Activated naive CD8-positive, alpha-beta T cell treated with anti-CD3 and anti-CD28 coated beads, Interleukin-2, amount 50 U/mL, for 24 hours (primary cell): ENCODE measurements at places on chromosomes 5 and 9.

DNA sequence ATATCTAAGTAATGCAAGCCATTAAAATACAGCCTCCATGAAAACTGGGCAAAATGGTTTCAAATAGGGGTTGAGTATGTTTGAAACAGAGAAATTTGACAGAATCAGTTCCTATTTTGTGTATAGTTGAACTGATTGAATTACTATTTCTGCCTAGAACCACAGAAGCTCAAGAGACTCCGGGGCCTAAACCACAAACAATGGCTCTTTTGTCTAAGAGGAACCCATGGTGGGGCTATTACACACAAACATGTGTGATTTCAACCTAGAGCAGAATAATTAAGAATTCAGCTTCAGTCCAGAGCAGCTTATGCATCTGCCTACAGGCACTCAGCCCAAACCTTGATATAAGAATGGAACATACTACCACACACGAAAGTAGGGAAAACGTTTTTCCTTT is 171.2 kb upstream of the MPDZ start:
- no peak overlapping the region for H3K4me3 ChIP-seq
- no peaks in the 10 kb centered on the region for H3K27me3 ChIP-seq
- DNase-seq = no peak
- no peaks in the 10 kb centered on the region for H3K4me1 ChIP-seq

- peak overlapping the region; percentile 75 for H3K4me3 ChIP-seq
- H3K27ac ChIP-seq = peak overlapping the region; percentile 96
- peaks cover 56% of the 10 kb centered on the region for H3K4me1 ChIP-seq
- peaks cover 4% of the 10 kb centered on the region for H3K36me3 ChIP-seq
These were observed 168.3 kb upstream of the OTULINL start for GRCh38 chr5:14413331-14413750.

DNA sequence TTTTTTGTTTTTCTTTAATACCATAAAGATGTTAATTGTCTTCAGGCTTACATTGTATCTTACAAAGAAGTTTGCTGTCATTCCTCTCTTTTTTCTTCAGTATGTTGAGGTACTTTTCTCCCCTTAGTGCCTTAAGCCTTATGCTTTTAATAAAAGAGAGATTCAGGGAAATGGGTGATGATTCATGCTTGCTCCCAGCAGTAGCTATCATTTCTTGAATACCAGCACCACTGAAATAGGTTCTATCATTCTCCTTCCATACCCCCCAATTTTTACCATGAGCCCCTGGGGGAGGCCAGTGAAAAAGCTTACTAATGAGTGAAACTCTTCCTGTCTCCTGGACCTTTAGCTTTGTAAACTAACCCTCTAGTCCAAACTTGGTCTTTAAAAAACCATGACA is 165.0 kb downstream of the FBXL7 start:
- H3K4me1 ChIP-seq = no peaks in the 10 kb centered on the region
- H3K36me3 ChIP-seq = no peaks in the 10 kb centered on the region
- H3K27ac ChIP-seq = no peak overlapping the region

- H3K27me3 ChIP-seq = peaks cover 15% of the 10 kb centered on the region
- no peak overlapping the region for H3K27ac ChIP-seq
These were observed 105.8 kb downstream of the ROR2 start for GRCh38 chr9:91844190-91844589.

GRCh38 chr5:39473156-39473775 is 48.5 kb upstream of the DAB2 start:
- H3K27me3 ChIP-seq = no peaks in the 10 kb centered on the region
- H3K4me1 ChIP-seq = no peaks in the 10 kb centered on the region
- H3K27ac ChIP-seq = no peak overlapping the region
- H3K36me3 ChIP-seq = no peaks in the 10 kb centered on the region
- no peak for DNase-seq

DNA sequence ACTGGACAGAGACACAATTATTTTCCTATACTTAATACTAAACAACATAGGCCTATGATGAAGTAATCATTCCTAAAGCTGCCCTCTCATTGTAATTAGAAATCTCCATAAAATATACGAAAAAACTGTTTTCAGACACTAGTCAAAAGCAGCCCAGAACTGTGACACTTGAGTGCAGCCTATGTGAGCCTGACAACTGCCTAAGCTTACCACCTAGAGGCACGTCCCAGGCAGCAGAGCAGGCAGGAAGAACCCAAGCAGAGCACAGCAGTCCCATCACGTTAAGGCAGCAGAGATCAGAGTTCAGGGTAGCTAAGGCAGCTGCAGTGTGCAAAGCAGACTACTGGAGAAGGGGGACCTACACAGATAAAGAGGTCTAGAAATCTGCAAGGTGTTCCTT is 46.4 kb downstream of the GOLPH3 start:
- no peak overlapping the region for H3K4me3 ChIP-seq
- DNase-seq = no peak
- peak overlapping the region; percentile 8 for H3K27ac ChIP-seq

DNA sequence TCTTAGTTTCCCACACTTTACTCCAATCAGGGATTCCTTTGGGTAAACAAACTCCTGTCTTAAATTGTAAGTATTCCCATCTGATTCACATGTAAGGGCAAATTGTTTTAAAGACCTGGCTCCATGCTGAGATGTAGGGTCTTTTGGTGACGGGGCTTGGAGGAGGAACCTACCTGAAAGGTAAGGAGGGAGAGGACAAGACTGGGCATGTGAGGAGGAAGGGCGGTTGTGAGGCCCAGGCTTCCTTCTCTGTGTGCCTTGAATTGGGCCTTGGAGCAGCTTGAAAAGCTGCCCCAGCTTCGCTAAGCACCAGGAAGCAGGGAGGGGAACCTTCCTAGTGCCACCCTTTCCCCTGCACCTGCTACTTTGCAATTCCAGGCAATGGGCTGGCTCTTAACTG is 86.8 kb downstream of the C9orf152 start:
- no peak overlapping the region for H3K4me3 ChIP-seq
- H3K27ac ChIP-seq = no peak overlapping the region
- no peaks in the 10 kb centered on the region for H3K27me3 ChIP-seq
- H3K4me1 ChIP-seq = peaks cover 23% of the 10 kb centered on the region
- no peaks in the 10 kb centered on the region for H3K36me3 ChIP-seq

GRCh38 chr5:3886524-3887451 is 291.2 kb downstream of the IRX1 start:
- no peak overlapping the region for H3K27ac ChIP-seq
- no peak for DNase-seq
- no peaks in the 10 kb centered on the region for H3K36me3 ChIP-seq
- H3K4me1 ChIP-seq = peaks cover 16% of the 10 kb centered on the region
- peaks cover 3% of the 10 kb centered on the region for H3K27me3 ChIP-seq

GRCh38 chr5:765948-766631 is 18.4 kb downstream of the ZDHHC11B start:
- no peak for DNase-seq
- H3K4me3 ChIP-seq = no peak overlapping the region
- H3K27me3 ChIP-seq = no peaks in the 10 kb centered on the region
- no peaks in the 10 kb centered on the region for H3K36me3 ChIP-seq
- no peaks in the 10 kb centered on the region for H3K4me1 ChIP-seq

DNA sequence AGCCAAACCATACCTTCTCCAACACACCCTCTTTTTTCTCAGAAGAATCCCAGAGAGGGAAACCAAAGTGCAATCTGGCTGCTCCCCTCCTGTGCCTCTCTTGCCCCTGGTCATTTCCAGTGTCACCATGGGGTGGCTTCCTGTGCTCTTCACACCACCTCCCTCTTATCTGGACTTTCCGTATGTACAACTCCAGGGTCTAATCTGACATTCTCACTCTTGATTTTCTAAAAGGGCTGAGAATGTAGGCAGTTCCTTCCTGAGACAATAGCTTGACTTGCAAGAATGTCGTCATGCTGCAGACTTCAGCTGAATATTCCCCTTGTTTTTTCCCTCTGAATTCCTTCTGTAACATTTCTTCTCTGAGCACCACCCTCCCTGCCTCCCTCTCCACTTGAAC is 110.2 kb downstream of the FBXL7 start:
- no peak overlapping the region for H3K4me3 ChIP-seq
- no peaks in the 10 kb centered on the region for H3K4me1 ChIP-seq
- DNase-seq = no peak
- H3K27ac ChIP-seq = no peak overlapping the region
- H3K36me3 ChIP-seq = no peaks in the 10 kb centered on the region

- DNase-seq = no peak
- no peak overlapping the region for H3K27ac ChIP-seq
- no peak overlapping the region for H3K4me3 ChIP-seq
- no peaks in the 10 kb centered on the region for H3K36me3 ChIP-seq
- H3K4me1 ChIP-seq = peaks cover 25% of the 10 kb centered on the region
- peaks cover 28% of the 10 kb centered on the region for H3K27me3 ChIP-seq
These were observed 87.0 kb upstream of the TNC start for GRCh38 chr9:115204904-115205453.

- no peaks in the 10 kb centered on the region for H3K4me1 ChIP-seq
- H3K27me3 ChIP-seq = no peaks in the 10 kb centered on the region
- H3K4me3 ChIP-seq = no peak overlapping the region
- no peak for DNase-seq
- no peaks in the 10 kb centered on the region for H3K36me3 ChIP-seq
These were observed 33.5 kb upstream of the EBF1 start for GRCh38 chr5:159133041-159133741.

DNA sequence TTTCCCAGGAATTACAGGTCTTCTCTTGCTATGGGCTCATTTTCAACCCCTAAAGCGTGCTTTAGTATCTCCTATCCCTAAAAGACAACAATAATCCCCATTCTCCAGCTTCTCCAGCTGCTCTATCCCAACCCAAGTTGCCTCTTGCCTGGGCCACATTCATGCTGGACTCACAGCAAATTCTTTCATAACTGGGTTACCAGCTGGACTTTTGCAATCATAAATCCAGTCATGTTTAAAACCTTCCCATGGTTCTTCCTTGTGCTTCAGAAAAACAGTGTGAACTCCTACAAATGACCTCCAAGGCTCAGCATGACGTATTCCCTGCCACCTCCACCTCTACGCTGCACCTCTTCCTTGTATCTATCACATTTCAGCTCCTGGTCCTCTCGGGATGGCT is 346.9 kb downstream of the GADD45G start:
- DNase-seq = no peak
- no peak overlapping the region for H3K4me3 ChIP-seq
- H3K27me3 ChIP-seq = peaks cover 2% of the 10 kb centered on the region
- H3K4me1 ChIP-seq = peaks cover 14% of the 10 kb centered on the region
- no peak overlapping the region for H3K27ac ChIP-seq
- no peaks in the 10 kb centered on the region for H3K36me3 ChIP-seq

GRCh38 chr5:124463851-124464250 is 282.6 kb downstream of the ZNF608 start:
- H3K27me3 ChIP-seq = no peaks in the 10 kb centered on the region
- no peak overlapping the region for H3K4me3 ChIP-seq
- no peaks in the 10 kb centered on the region for H3K36me3 ChIP-seq
- no peak overlapping the region for H3K27ac ChIP-seq
- no peak for DNase-seq

DNA sequence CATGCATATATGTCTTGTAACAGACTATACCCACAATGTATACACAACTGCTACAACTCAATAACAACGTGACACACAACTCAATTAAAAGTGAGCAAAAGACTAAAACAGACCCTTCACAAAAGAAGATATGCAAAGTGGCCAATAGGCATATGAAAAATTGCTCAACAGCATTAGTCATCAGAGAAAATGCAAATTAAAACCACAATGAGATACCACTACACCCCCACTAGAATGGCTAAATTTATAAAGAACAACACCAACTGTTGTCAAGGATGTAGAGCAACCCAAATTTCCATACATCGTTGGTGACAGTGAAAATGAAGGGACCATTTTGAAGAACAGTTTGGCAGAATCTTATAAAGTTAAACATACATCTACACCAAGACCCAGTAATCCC is 38.9 kb downstream of the GABRB2 start:
- H3K27me3 ChIP-seq = no peaks in the 10 kb centered on the region
- no peaks in the 10 kb centered on the region for H3K36me3 ChIP-seq
- DNase-seq = no peak
- peaks cover 2% of the 10 kb centered on the region for H3K4me1 ChIP-seq
- no peak overlapping the region for H3K4me3 ChIP-seq

- H3K27ac ChIP-seq = no peak overlapping the region
- DNase-seq = no peak
- no peaks in the 10 kb centered on the region for H3K36me3 ChIP-seq
- H3K4me1 ChIP-seq = peaks cover 3% of the 10 kb centered on the region
- no peak overlapping the region for H3K4me3 ChIP-seq
These were observed 36.6 kb upstream of the CCL21 start for GRCh38 chr9:34746526-34746925.

DNA sequence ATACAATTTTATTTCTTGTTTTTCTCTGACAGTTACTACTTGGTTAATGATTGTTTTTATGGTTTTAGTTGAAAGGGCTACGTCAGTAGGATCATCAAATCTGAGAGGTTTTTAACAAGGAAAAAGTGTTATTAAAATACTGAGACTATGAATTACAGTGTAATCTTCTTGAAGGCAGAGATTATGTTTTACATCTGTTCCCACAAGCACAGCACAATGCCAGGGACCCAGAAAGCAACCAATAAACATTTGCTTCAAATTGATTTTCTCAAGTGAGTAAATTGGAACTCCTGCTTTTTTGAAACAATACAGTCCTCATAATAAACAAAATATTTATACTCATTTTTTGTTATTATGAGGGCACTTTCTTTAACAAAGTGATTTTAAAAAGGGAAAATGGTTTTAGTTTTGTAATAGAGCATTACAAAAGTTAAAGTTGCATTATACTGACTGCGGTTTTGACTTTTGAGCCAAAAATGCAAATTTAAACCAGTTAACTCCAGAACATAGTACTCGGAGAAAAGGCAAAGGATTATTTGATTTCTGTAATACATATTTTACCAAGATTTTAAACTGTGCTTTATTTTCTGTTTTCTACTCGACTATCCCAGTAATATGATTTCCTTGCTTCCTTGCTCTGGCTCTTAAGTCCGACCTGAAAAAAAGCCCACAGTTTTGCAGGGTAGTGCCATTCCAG is 176.9 kb downstream of the GDNF start:
- H3K27me3 ChIP-seq = no peaks in the 10 kb centered on the region
- no peak overlapping the region for H3K4me3 ChIP-seq
- DNase-seq = no peak
- H3K27ac ChIP-seq = no peak overlapping the region
- H3K36me3 ChIP-seq = peaks cover 11% of the 10 kb centered on the region
- H3K4me1 ChIP-seq = peaks cover 5% of the 10 kb centered on the region

- peaks cover 18% of the 10 kb centered on the region for H3K36me3 ChIP-seq
- DNase-seq = no peak
- H3K27ac ChIP-seq = no peak overlapping the region
- no peaks in the 10 kb centered on the region for H3K4me1 ChIP-seq
These were observed 14.8 kb downstream of the STC2 start for GRCh38 chr5:173313351-173313801.

DNA sequence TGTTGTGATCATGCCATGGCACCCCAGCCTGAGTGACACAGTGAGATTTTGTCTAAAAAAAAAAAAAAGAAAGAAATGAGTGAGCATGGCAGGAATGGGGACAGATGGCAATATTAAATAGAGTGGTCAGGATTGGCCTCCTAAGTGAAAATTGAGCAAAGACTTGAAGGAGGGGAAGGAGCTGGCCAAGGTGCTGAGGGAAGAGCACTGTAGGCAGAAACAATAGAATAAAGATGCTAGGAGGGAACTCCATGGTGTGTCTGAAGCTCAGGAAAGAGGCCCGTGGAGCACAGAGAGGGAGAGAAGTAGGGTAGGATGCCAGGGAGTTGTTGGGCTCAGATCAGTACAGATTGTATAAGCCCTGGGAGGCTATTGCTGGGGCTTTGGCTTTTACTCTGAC is 64.4 kb upstream of the PCAT7 start:
- H3K36me3 ChIP-seq = no peaks in the 10 kb centered on the region
- H3K4me3 ChIP-seq = no peak overlapping the region
- H3K27me3 ChIP-seq = peaks cover 10% of the 10 kb centered on the region
- no peak overlapping the region for H3K27ac ChIP-seq
- H3K4me1 ChIP-seq = no peaks in the 10 kb centered on the region
- no peak for DNase-seq
